ENCODE measurements at places on chromosomes 12 and 14.

GRCh38 chr12:16492240-16492639 lies 113.7 kb downstream of the LMO3 start:
- DNase-seq = no peak

GRCh38 chr12:99529966-99530365 lies 117.6 kb upstream of the GARIN6 start:
- no peak for DNase-seq

GRCh38 chr14:23648764-23649460 lies 12.7 kb downstream of the DHRS2 start:
- no peak for DNase-seq

GRCh38 chr12:96078231-96079135 lies 43.1 kb upstream of the LTA4H start:
- DNase-seq = no peak

DNA sequence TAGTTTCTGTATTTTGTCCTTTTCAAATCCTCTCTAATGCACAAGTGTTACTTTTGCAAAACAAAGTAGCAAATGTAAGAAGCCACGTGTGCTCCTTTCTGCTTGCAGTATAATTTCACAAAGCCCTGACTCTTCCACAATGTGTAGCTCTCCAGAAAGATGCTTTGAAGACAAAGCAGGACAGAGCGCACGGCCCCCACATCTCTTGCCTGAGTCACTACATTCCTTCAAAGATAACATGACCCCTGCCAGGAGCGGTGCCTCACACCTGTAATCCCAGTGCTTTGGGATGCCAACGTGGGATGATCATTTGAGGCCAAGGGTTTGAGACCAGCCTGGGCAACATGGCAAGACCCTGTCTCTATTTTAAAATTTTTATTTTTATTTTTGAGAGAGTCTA lies 40.5 kb downstream of the JAG2 start:
- no peak for DNase-seq

- no peak for DNase-seq
These were observed 170.0 kb upstream of the VASH1 start for GRCh38 chr14:76591266-76591665.

Data from transverse colon (tissue), 4 donors.